ENCODE measurements at places on chromosomes 7 and 10. TPM values are rescaled to one million over a fixed set of nuclear protein-coding genes. Genes with fewer than 3 reads are reported as not detected.

AMPH gene
- 1.6 TPM for total RNA-seq

ZPBP gene
- not detected for total RNA-seq

KAZALD1 gene
- total RNA-seq: 10.6 TPM

- DNase-seq: no peak
Measured at GRCh38 chr7:96415293-96415940, 93.5 kb upstream of the SLC25A13 start.

DNA sequence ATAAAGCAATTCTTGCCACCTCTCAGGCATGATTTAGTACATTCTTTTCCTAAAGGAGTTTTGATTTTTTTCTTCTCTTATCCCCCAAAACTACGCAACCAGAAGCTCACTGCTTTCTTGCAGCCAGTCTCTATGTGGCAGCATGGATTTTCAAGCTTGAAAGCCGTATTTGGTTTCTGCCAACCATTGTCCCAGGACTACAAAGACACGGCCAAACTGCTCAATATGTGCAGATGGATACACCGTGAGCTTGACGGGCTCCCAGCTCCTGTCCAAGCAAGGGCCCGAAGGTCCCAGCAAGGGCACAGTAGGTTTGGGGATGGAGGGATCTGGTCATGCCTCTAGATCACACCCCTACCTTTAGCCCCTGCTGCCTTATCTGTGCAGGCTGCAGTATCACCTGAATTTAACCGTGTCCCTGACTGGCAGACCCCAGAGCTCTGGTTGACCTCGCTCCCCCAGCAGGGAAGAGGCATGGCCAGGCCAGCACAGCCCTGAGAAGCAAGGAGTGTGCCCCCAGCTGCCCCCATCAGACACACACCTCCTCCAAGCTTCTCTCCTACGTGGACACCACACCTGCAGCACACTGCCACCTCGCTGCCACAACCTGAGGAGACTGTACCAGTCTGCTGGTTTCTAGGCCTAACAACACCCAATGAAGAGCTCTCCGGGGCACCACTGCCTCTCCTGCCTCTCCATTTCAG, 86.8 kb downstream of the COBL start:
- DNase-seq: no peak

DNA sequence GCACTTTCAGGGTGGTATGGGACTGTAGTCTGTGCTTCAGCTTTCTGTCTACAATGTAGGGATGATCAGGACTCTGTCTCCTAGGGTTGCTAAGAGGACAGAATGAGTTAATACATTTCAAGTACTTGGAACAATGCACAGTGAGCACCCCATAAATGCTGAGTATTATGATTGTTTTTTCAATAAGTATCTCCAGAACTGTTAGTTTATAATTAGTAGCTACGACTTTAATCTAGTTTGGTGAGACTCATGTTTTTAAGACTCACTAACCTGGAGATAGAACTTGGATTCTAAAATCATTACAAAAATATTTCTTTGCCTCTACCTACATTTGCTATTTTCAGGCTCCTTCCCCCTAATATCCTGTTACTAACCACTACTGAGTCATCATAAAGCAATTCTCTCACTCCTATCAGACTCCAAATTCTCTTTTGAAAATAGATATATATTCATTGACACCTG, 95.3 kb downstream of the CPED1 start:
- DNase-seq: no peak

DNA sequence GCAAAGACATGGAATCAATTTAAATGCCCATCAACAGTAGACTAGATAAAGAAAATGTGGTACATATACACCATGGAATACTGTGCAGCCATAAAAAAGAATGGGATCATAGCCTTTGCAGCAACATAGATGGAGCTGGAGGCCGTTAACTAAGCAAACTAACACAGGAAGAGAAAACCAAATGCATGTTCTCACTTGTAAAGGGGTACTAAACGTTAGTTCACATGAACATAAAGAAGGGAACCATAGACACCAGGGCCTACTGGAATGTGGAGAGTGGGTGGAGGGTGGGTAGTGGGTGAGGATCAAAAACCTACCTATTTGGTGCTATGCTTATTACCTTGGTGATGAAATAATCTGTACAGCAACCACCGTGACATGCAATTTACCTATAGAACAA, 78.4 kb upstream of the GSDME start:
- DNase-seq: no peak

All from endothelial cell (in vitro differentiated cells).